Stimulated activated CD8-positive, alpha-beta memory T cell treated with anti-CD3 and anti-CD28 coated beads, Interleukin-4, amount 100 ng/mL, for 4 hours (primary cell): ENCODE measurements at places on chromosomes 7 and 10.

DNA sequence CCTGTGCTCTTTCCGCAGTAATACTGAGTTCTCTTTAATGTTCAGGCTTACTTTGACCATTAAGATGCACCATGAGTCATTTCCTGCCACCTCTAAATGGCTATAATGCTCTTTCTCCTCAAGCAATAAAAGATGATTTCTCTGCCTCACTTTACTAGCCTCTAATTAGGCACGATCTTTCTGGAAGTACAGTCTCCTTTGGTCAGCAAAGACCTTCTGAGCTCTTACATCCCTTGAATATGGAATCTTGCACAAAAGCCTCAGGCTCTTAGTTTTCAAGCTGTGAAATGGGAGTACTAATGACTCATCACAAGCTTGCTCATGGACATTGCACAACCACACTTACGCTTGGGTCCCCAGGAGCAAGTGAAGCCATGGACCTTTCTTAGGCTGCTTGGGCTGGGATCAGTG, 85.9 kb downstream of the FRMD4A start:
- DNase-seq, result no peak

DNA sequence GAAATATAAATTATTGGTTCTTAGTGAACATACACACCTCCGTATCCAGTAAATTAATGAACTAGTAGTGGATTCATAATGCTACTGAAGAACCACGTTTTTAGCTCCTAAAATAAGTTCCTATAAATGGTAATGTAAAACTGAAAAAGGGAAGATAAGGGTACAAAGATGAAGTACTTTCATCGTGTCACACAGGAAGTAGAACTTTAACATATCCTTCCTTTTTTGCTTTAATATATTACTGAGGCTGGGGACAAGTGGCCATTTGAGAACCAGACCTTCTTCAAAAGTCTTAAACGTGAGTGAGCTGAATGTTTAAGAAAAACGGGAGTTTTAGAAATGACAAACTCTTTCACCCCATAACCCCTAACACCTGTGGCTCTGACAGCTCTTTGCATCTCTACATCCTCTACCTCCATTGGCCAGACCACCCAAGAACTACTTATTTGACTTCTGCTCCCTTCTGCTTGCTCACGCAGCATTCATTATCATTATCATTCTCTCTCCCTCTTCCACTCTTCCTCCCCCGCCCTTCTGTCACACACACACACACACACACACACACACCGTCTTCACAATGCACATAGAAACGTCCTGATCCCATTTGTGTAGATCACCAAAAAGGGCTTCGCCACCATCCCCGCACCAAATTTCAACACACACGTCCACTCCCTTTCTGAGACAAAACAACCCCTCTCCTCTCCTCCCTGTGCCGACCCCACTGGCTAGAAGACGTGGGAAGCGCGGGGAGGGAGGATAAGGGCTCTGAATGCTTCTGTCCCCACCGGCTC, 677 bp downstream of the SKAP2 start:
- DNase-seq, result no peak

- no peak for DNase-seq
Measured at GRCh38 chr10:103513380-103514060, 20.0 kb downstream of the NEURL1 start.

- DNase-seq, result no peak
Measured at GRCh38 chr10:86522510-86522855, 891 bp upstream of the WAPL start.

GRCh38 chr7:53350241-53350640, 314.8 kb downstream of the POM121L12 start:
- no peak for DNase-seq

- DNase-seq, result no peak
Measured at GRCh38 chr10:31820096-31820495, 108.5 kb downstream of the ARHGAP12 start.

- DNase-seq, result no peak
Measured at GRCh38 chr10:73439605-73440312, 6.4 kb upstream of the MSS51 start.

DNA sequence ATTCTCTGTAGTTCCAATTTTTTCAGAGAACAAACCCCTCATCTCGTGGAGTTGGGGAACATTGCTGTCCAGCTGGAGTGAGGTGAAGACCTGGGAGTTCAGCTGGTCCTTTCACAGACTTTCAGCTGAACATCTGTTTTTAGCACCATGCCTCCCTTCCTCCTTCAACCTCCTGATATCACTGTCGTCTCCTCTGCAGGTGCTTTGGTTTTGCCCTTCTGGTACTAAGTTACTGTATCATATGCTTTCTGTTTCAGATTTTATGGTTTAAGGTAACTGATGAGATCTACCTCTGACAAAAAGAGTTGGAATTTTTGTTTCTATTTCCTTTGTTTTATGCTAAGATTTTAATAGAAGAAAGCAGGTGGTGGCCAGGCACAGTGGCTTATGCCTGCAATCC, 102.9 kb downstream of the ZNF438 start:
- DNase-seq, result no peak

GRCh38 chr7:24729365-24730017, 27.8 kb downstream of the GSDME start:
- no peak for DNase-seq

DNA sequence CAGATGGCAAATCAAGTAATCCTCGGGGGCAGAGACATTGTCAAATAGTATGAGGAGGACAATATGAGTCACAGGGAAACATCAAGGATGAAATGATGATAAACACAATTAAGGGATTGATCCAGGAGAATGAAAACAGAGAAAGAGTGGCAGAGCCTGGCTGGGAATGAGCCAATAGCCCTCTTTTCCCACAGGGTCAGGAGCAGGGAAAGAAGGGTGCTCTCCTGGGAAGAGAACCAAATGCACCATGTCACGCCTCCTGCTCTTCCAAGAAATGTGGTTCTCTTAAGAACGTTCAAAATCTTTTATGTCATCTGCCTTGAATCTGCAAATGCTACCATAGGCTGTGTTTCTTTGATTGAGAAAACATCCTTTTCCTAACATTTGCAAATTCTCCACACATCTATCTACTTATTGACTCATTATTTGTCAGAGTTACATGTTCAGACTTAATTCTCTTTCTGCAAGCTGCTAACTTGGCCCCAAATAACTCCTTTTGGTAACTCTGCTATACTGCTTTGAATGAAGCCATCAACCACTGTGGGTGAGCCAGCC, 50.6 kb downstream of the HIPK2 start:
- no peak for DNase-seq
